NCI-H2107 (cell line): ENCODE measurements at places on chromosomes 2 and 18.
A peak's percentile ranks its signal among the peaks of the same experiment; 100 is the strongest.

DNA sequence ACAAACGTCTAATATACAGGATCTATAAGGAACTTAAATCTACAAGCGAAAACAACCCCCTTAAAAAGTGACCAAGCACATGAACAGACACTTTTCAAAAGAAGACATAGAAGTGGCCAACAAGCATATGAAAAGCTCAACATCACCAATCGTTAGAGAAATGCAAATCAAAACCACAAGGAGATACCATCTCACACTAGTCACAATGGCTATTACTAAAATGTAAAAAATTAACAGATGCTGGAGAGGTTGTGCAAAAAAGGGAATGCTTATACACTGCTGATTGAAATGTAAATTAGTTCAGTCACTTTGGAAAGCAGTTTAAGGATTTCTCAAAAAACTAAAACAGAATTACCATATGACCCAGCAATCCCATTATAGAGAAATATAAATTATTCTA lies 1148.5 kb upstream of the FAM98A start:
- no peak for DNase-seq

GRCh38 chr2:218648088-218648786 lies 11.2 kb downstream of the ZNF142 start:
- DNase-seq = no peak

GRCh38 chr2:48755473-48755872 lies at the start of gene LHCGR:
TSS of gene LHCGR (minus strand) at chr2:48755724. CDS start at chr2:48755671, 53 bp downstream.
- DNase-seq = peak; percentile 18

DNA sequence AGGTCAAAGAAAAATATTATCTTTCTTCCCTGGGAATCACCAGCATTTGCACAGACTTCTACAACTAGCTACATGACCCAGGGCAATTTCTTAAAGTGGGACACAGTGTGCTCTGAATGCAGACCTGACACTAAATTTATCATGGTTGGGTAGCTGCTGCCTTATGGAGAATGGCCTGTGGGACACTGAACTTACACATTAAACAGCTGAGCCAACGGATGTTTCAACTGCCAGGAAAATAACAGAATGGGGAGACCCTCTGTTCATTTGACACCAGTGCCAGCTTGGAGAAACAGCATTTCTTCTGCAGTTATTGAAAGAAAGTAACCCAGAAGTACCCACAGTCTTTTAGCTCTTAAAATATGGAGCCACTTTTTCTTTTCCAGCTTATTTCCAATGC lies 54.1 kb downstream of the SLC8A1 start:
- no peak for DNase-seq

DNA sequence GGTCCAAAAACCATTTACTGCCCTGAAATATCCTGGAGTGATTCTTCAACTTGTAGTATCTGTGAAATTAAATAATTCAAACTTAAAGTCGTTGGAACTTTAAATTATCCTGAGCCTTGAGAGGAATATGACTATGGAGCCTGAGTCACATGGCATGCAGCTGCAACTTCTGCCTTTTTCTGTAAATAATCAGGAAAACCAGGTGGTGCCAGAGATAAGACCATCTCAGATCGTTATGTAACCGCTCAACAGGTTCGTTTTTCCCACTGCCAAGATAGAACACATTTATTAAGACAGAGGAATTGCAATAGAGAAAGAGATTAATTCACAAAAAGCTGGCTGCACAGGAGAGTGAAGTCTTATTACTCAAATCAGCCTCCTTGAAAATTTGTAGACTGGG lies 876.5 kb downstream of the SUCLG1 start:
- no peak for DNase-seq

DNA sequence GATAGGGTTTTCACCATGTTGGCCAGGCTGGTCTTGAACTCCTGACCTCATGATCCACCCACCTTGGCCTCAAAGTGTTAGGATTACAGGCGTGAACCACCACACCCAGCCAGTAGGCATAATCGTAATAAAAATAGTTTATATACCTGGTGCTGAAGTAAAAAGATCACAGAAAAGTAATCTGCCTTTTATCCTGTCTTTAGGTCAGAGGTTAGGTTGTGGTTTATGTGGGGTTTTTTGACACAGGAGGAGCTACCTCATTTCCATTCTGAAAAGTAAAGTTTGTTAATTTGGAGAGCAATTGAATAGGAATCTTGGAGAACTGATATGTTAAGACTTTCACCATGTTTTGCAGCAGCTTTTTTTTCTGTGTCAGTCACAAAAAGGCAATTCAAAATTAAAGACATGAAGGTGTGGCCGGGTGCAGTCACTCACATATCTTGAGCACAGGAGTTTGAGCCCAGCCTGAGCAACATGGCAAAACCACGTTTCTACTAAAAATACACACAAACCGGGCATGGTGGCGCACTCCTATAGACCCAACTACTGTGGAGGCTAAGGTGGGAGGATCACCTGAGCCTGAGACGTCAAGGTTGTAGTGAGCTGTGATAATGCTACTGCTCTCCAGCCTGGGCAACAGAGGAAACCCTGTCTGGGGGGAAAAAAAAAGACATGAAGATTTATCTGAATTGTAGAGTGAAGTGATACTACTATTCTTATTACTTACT lies 31.5 kb downstream of the CCNT2 start:
- no peak for DNase-seq

- DNase-seq = no peak
Observed at GRCh38 chr18:46754188-46754587, 2.7 kb downstream of the ST8SIA5 start.

DNA sequence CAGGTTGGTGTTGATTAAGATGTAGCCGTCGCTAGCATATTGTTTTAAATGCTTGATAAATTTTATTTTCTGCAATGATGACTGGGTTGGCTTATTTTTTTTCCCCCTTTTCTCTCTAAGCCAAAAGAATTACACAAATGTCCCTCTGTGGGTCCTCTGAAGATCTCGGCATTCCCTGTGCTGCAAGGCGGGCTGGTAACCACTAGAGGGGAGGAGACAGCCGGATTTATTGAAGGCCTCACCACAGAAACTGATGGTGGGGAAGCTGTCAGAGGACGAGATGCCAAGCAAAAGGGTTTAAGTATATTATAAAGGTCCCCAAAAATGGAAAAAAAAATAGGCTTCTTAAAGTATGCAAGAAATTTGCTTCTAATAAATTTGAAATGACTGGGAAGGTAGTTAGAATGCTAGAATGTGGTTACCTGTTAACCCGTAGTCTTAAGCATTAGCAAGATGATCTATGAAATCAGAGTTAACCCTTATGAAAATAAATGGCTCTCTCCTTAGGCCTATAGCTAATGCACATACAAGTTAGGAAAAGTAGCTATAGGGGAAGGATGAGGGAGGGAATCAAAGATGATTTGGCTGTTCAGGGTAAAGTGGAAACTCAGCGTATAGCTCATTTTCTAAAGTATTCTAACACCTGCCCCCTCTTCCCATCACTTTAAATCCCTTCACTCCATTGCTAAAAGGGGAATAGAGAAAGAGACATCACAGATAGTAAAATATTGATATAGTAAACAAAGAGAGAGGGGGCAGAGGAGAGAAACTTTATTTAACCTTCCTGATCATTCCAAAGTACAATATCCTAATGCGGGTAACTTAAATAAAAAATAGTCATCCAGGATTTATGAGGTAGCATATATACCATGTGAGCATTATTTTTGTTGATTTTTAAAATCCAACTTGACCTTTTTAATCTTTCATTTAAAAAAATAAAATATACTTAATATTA lies 894.5 kb upstream of the POU3F3 start:
- DNase-seq = peak; percentile 14

- no peak for DNase-seq
Observed at GRCh38 chr2:223300326-223300725, 248.3 kb downstream of the KCNE4 start.

GRCh38 chr2:232997749-232998665 lies 15.0 kb downstream of the NGEF start:
- no peak for DNase-seq

DNA sequence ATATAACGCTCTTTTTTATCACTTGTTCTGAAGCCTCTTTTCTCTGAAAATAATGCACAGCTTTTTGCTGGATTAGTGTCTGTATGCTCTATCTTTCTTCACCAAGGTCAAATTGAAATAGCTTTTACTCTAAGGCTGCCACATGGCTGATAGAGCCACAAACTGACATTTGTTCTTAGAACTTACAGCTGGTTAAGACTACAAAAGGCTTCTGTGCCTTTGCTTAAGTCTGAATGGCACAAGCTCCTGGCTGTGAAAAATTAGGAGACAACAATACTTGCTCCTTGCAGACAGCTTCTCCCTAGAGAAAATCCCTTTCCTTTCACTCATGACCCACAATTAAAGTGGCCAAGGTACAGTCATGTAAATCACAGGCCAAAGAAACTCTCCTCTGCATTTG lies 515.3 kb downstream of the DSC3 start:
- no peak for DNase-seq

DNA sequence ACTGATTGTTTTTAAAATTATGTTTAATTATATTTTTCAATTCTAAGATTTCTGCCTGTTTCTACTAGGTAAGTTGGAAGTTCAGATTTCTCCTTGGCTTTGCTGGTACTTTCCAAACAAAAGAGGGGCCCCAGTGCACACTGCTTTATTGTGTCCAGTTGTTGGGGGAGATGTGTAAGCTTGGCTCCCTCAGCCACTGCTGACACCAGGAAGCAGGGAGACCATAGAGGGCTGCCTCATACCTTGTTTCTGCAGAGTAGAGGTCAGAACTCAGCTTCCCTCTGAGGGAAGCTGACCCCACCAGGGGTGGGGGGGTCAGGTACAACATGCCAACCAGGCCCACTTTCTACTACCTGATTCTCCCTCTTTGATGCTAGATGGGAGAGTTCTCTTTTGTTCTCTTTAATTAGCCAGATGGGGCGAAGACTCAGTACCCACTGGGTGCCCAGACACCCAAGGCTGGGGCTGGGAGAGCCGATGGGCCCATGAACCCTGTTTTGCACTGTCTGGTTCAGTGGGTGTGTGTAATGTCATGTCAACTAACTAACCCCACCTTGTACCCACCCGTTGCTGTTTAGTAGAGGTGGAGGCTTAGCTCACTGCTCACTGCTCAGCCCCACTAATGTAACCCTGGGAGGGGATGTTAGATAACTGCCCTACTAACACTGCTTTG lies 14.7 kb downstream of the BCL2L11 start:
- DNase-seq = no peak

DNA sequence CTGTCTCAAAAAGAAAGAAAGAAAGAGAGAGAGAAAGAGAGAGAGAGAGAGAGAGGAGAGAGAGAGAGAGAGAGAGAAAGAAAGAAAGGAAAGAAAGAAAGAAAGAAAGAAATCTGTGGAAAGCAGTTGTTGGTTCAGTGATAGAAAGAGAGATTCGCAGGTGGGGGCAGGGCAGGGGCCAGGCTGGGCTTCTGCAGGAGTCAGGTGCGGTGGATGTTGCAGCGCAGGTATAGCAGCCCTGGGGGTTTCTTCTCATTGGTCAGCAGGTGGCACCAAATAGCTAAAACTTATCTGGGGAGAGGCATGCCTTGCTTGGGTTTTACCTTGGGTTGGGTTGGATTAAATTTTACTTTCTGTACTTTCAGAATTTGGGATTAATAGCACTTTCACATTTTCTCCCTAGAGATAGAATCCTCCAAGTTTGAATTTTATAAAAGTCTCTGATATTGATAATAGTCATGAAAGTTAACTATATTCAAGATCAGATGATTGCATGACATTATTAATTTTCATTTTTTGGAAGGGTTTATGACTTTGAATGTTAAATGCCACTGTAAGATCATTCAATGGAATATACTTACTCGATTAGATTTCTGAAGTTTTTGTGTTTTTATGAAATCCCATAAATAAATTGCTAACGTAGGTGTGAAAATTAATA lies 66.6 kb downstream of the SPTBN1 start:
- peak; percentile 59 for DNase-seq

DNA sequence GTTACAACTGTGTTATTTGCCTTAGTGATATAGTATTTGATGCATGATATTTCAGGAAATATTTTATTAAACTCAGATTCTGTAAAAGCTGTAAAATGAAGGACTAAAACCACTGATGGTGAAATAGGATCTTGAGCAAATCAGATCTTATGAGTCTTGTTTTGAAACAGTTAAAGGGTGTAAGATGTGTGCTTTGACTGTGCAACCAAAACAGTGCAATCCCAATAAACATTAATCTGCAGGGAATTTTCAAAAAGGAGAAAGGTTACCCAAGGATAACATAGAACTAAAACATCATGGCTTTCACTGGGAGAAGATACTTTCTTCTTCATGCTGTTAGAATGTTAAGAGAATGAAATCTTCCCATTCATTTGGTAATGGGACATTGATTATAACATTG lies 378.7 kb downstream of the PARD3B start:
- no peak for DNase-seq

DNA sequence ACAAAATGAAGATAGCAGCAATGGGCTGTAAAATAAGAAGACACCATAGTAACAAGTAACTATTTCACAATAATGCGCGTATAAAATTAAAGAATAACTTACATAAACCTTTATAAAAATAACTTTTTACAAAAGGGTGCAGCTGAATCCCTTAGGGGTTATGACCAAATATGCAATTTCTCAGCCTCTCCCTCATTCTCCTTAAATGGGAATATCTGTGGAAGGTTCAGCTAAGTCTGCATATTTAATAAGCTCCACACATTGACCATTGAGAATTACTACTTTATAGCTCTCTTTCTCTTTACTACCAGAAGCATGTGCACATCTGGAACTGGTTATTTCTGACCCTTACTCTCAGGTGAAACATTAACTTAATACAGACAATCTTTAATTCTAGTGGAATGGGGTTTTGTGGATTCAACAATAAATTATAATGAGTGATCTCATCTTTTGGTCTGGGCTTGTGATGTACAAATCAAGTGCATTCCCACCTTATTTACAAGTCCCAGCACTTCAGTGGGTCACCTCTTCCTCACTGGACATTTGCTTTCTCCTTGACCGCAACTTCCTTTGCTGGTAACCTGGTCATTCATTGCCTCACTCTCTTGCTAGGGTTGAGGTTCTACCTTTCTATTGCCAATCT lies 15.7 kb downstream of the ARHGAP15 start:
- DNase-seq = no peak

GRCh38 chr2:96832754-96833507 lies 10.9 kb downstream of the ANKRD23 start:
- DNase-seq = peak; percentile 89

DNA sequence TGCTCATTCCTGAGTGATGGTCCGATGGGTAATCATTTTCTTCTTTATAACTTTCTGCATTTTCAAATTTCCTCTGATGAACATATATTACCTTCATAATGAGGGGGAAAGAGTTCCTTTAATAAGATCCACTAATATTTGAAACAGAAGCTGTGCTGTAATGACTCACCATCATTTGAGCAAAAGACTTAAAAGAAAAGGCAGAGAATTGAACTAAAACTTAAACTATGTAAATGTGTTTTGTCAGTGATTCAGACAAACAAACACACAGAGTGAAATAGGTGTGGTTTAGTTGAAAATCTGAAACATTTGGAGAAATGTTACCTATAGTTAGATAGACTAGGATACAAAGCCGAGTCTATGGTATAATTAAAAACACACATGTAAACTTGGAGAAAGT lies 209.6 kb downstream of the STK39 start:
- DNase-seq = no peak

DNA sequence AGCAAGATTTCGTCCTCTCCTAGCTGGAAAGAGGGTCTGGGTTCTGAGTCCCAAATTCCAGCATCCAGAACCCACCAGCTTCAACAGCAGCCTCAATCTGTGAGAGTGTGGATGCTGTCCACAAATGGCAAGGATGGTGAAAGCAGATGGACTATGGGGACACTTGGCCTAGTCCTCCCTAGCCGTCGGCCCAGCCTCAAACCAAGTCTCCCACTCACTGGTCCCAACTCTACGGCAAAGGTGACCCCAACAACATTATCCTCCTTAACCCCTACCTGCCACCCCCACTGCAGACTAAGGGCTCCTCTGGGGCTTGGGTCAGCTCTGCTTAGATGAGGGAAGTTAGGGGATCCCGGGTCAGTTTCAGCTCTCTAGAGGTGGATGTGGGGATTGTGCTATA lies 57.3 kb downstream of the TNS1 start:
- no peak for DNase-seq
